ENCODE measurements at places on chromosomes 5 and 9.

- DNase-seq, result no peak
Measured at GRCh38 chr9:83267741-83268140, 204.8 kb upstream of the RASEF start.

DNA sequence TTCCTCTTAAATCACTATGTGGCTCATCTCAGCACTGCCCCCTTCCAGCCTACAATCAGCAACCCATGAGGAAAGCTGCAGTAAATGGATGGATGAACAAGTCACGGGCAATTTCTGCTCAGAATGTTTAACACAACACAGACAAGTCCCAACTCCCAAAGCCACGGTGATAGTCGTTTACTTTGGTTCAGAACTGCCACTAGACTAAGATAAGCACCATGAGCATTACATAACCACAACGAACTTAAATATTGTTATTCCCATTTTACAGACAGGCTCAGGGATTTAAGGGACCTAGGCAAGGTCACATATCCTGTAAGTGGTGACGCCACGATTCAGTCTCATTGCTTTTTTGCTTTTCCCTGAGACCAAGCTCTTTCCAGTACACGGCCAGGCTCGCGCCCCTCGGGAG lies 2.0 kb upstream of the SMIM27 start:
- no peak for DNase-seq

DNA sequence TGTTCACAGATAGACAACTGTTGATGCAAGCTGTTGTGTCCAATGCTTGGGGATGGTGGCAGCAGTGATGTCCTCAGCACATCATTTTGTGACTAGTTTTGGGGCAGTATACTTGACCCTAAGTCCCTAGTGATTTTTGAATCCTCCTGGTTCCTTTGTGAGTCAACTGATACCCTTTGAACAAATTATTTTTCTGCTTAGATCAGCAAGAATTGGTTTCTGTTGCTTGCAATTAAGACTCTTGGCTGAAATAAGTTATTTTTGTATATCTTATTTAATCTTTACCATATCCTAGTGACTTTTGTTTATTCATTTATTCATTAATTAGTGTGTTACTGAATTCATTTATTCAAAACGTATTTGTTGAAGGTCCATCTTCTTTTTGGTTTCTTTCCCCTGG lies 392.0 kb upstream of the SGCD start:
- DNase-seq, result no peak

GRCh38 chr5:176519810-176520720 lies 17.1 kb downstream of the RNF44 start:
- no peak for DNase-seq

DNA sequence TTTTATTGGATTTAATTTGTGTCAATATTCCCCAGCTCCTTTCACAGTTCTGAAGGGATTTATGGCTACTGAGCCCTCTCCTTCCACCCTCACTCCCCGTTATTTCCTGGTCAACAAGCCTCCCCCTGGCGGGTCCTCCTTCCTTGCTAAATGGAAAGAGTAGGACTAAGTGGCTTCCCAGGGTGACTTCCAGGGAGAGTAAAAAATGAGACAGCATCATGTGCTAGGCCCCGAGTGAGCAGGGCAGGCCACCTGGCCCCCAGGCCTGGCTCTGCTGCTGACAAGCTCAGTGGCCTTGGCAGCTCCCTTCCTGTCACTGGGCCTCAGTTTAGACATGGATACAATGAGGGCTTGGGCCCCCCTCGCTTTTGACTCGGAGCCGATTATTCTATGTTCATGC lies 201.3 kb downstream of the HSPA4 start:
- DNase-seq, result no peak

DNA sequence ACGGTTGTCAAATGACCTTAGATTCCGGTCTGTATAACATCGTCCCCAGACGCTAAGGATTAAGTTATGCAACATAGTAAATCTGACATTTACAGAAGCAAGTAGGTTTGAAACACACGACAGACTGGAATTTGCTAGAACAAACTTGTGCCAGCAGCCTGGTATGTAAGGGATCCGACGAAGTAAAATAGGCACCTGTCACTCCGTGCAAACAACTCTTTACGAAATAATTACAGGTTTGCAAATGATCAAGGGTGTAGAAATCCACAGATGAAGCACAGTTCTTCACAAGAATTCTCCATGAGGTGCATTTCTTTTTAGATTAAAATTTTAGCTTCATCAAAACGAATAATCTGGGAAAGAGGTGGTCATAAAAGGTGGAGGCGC lies 508 bp downstream of the MOCS2 start:
- peak; percentile 56 for DNase-seq

GRCh38 chr5:5313101-5313635 lies 109.3 kb upstream of the ICE1 start:
- no peak for DNase-seq

DNA sequence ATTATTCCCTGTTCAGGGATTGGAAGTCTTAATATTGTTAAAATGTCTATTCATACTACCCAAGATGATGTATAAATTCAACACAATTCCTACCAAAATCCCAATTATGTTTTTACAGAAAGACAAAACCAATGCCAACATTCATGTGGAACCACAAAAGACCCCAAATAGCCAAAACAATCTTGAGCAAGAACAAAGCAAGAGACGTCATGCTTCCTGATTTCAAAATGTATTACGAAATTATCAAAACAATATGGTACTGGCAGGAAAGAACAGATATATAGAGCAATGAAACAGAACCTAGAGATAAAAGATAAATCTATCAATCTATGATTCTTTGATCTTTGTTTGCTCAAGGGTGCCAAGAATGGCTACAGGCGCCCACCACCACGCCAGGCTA lies 237.9 kb downstream of the TAF11L14 start:
- DNase-seq, result no peak

DNA sequence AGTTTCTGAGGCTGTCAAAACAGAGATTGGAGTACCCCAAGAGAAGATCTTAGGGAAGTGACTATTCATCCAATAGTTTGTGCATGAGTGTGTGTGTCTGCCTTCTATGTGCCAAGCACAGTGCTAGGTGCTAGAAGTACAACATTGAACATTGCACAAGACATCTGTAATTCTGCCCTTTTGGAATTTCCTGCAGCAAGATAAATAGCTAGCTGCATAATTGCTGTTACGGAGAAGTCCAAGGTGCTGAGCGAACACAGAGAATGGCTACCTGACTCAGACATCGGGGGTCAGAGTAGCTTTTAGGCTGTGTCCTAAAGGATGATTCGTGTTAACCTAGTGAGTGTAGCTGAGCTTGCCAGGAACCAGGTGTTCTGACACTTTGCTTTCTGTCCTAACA lies 44.8 kb downstream of the PAPPA start:
- no peak for DNase-seq

GRCh38 chr5:52886206-52886605 lies 98.5 kb downstream of the ITGA1 start:
- no peak for DNase-seq

DNA sequence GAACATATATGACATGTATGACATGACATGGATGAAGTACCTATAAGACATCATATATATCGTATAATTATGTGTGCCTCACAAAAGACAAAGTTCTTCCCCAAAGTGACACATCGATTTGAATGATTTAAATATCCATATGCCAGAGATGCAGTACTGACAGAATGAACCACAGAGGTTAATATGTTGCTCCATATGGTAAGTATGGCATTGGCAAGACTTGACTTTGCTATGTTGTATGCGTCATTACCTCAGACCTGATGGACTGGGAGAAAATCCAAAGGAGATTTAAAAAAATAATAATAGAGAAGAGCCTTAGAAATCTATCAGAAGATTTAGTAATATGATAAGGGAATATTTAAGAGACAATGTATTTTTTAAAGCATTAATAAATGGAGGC lies 263.2 kb downstream of the PJA2 start:
- no peak for DNase-seq

DNA sequence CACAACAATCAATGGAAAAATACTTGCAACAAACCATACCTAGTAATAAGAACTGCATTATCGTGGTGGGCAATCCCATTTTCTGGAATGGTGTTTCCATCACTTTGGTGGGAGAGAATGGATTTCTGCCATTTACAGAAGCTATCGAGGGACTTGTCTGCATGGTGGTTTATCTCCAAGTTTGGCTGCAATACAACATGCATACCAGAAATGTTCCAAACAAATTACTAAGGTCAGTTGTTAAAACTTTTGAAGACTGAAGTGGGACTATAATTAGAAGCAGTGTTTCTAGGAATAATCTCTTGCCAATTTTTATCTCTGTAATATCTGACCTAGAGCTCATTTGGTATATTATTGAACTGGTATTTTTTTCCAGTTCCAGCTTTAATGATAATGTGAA lies 30.3 kb downstream of the ADAMTS6 start:
- no peak for DNase-seq

DNA sequence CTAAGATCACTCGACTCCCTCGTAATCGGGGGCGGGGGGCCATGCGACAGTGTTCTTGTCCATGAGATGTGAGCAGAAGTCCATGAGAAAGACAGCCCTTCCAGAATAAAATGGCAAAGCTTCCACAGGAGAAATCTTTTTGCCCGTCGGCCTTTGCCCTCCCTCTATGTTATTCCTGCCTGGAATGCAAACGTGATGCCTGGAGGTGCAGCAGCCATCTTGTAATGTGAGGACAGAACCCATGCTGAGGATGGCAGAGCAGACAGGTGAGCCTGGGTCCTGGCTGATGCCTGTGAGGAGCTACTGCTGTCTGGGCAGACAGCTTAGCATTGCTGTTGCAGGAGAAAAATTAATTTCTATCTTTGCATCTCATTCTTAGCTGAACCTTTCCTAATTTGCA lies 17.2 kb downstream of the MED10 start:
- no peak for DNase-seq

GRCh38 chr9:38200431-38200830 lies 131.4 kb upstream of the SHB start:
- no peak for DNase-seq

DNA sequence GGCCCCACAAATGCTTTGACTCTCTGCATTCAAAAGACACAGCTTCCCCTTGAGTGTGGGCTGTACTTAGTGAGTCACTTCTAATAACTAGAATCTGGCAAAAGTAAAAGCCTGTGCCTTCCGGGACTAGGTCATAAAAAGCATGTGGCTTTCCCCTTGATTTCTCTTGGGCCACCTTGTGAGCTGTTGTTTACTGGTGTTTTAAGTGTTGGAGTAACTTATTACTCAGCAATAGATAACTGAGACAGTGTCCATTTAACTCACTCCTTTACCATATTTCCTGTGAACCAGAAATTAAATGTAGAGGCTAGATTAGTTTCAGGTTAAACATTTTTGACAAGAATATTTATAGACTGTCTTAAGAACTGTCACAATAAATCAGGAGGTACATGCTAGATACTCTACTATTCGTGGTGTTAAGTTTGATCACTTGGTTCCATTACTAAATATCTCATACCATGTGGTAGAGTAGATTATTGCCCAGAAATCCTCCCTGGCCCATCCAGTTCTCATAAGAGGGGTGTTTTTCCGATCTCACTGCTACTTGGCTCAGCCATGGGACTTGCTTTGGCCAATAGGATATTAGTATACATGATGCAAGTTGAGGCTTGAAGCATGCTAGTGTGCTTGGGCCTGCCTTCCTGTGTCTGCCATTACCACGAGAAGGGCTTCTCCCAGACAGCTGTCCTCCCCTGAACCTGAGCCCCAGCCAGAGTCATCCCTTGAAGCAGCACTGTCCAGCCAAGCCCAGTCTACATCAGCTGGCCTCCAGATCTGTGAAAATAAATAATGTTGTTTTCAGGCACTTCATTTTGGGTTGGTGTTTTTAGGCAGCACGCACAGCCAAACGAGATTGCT lies 10.4 kb upstream of the CMBL start:
- DNase-seq, result no peak

DNA sequence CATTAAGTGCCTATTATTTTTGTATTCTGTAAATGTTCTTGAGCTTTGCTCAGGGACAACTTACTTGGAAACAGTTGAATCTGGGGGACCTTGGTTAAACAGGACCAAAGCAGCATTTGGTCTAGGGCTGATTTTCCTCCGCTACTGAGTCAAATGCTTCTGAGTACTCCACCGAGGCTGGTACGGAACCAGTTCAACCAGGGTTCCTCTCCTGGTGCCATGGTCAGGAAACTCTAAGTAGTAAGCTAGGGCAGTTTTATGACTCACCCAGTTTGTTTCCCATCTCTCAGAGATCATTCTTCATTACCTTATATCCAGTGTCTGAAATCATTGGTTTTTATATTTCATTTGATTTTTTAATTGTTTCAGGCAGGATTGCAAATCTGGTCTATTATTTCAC lies 111.9 kb upstream of the TNFAIP8 start:
- DNase-seq, result peak; percentile 29

DNA sequence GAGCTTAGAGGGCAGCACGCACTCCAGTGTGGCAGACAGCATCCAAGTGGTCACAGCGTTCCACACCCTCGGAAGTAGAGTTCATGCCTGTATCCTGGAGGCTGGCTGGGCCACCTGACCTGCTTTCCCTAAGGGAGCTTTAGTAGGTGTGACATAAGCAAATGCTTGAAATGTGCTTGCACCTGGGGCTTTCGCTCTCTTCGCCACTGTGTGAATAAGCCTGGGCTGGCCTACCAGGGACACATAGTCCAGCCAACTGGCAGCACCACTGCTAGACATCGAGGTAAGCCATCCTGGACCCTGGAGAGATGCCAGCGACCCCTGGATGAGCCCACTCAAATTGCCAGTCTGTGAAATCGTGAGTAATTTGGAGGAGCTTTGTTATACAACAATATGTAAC lies 24.9 kb upstream of the IRX4 start:
- DNase-seq, result no peak
